ENCODE measurements at places on chromosomes 5 and 9.

GRCh38 chr5:115377468-115378217, 81.2 kb upstream of the CCDC112 start:
- no peak for DNase-seq

GRCh38 chr5:855771-856530, 5.2 kb upstream of the ZDHHC11 start:
- no peak for DNase-seq

GRCh38 chr9:96420468-96421219, 2.5 kb upstream of the ZNF367 start:
- DNase-seq = no peak

GRCh38 chr9:110668570-110669167, at the start of gene MUSK:
Gene MUSK, plus strand, starts transcription at chr9:110668791. Its CDS starts 114 bp downstream, at chr9:110668905.
- no peak for DNase-seq

DNA sequence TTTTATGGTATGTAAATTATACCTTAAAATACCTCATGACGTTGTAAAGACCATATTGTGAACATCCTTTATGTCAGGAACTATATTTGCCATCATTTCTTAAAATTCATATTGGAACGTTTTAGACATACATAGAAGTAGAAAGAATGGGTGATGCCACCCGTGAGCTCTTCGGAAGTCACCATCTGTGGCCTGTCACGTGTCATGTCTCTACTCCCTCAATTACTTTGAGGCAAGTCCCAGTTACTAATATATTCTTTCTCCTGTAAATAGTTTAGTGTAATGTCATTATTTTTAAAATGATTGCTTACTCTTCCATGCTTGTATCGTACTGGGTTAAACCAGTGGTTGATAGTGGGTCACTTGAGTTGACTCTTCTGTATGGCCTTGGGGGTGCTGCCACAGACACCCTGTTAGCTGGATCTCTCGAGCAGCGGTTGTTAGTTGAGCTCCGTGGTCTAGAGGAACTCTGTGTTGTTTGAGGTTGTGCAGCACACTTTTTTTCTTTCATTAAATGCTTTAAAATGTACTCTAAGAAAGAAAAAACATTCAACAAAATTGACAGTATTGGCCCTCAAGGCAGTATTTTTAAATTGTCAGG, 66.2 kb downstream of the TRIO start:
- no peak for DNase-seq

DNA sequence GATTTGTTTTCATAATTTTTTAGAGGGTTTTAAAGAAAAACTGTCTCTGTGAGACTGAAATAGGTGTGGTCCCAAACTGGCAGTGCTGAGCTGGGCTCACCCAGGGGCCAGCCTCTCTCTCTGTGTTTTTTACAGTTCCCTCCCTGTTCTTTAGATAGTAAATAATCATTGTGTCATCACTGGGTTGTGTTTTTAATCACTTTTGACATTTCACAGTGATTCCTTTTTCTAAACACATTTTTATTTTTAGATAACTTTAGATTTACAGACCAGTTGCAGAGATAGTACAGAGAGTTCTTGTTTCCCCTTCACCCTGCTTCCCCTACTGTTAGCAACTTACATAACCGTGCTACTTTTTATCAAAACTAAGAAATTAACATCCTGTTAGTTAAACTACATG, 44.4 kb downstream of the MAP1B start:
- DNase-seq = no peak

GRCh38 chr9:130298662-130299279, 33.2 kb downstream of the HMCN2 start:
- no peak for DNase-seq

GRCh38 chr5:41967401-41967800, 42.3 kb downstream of the FBXO4 start:
- DNase-seq = no peak

DNA sequence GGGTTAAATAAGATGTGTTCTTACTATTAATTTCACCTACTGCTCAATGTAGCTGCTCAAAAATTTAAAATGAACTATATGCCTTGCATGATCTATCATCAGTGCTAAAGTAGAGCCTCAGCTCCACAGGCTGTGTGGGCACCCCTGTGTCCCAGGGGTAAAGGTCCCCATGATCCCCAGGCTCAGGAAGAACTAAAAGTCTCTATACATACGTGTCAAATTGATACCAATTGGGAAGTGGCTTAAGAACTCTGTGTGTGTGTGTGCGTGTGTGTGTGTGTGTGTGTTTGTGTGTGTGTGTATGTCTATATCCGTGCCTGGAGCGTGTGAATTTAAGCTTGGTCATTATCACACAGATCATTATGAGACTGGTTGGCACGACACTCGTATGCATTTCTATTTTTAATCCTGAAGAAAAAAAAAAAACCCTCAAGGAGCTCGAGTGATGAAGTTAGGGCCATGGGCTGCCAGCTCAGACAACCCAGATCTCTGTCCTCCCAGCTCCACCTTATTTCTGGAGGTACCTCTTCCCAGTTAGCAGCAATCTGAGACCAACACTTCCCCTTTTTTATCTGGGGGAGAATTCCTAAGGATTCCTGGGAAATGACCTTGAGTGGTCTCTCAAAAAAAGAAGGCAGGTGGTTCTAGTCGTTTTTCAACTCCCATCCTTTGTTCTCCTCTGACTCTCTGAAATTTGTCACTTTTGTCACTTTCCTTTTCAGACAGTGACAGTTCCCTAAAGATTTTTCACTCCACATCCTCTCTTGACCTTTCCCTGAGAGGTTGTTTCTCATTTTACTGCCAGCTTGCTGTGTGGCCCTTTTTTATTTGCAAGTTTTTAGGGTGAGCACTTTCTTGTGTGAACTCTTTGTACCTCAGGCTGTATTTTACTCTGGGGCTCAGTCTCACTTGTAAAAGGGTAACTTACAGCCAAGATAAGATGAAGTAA, 45.7 kb upstream of the CTXN3 start:
- DNase-seq = no peak

DNA sequence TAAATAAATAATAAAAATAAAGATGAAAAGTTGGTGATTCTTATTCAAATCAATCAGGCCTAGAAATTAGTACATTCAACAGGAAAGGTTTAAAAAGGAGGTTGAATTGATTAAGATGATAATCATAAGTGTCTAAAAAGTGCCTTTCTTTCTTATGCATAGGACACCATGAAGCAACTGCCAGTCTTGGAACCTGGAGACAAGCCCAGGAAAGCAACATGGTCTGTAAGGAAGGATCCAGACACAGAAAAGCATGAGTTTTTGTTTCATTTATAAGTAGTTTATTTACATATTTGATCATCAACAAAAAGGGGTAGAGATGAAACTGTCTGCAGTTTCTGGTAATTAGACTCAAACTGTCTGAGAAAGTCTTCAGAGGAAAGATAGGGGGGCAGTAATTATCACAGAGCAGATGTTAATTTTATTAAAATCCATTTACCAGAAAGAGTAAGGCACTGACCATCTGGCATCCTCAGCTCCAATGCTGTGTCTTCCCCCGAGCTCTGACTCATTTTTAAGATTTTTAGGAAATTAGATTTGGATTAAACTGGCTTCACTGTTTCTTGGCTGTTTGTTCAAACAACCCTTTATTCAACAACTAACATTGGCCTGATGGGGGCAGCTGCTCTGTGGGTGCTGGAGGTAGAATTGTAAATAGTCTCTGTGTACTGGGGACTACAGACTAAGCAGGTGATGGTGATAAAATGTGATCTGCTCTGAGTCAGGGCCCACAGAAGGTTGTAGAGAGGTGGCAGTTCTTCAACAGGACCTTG, 2.7 kb downstream of the RABEPK start:
- no peak for DNase-seq

DNA sequence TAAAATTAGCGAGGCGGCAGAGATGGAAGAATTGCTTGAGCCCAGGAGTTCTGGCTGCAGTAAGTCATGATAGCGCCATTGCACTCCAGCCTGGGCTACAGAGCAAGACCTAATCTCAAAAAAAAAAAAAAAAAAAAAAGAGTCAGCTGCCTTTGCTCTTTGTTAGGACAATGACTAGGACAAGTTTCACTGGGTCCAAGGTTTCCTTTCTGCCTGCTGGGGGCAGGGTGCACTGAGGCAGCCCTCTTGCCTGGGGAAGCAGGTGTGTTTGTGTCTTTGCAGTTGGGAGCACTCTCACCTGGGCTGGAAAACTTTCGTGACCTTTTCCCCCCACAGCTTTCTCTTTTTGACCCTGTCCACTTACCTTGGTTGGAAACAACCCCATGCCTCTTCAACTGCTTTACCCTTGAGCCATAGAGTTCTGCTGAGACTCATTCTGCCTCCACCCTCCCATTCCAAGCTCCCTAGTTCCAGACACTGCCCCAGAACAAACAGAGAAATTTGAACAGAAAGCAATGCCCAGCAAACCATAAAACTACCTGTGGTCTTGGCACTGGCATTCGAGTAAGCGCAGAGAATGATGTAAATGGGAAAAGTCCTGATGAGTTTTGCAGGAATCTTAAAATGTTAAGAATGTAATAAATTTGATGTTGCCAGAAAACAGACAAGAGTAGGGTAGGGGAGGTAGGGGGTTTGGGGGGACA, 17.0 kb upstream of the MYO10 start:
- DNase-seq = no peak

- no peak for DNase-seq
These were observed 40.8 kb upstream of the GNPDA1 start for GRCh38 chr5:142053426-142054151.

DNA sequence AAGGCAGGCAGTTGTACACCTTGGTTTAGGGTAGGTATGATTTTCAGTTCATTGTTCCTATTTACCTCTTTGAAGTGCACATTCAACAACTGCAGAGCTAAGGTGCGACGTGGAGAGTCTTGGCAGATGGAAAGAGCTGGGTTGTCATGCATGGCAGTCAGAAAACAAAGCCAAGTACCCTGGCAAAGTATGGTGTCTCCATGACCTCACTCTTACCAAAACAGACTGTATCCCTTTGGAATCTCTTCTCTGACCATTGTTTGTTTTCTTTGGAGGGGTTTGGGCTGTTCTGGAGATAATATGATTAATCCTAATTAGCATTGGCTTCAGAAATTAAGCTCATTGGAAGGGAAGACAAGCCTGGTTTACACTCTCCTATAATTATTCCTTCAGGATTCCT, 665.7 kb downstream of the DNAH5 start:
- DNase-seq = no peak

DNA sequence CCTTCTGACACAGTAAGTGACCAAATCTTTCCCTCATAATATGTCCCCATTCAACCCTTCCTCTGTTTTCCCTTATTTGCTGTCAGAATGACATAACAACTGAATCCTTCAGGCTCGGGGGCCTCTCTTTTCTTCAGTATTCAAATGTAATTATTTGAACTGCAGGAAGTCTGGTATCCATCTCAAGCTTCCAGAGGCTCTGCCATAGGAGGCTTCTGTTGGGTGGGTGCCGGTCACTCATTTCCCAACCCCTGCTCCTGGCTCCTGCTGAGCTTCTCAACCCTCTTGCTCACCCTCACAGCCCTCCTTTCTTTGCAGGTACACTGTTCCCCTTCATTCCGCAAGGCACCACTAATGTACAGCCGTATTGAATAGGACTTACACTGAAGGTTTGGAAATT, 151.8 kb upstream of the MAP3K1 start:
- DNase-seq = no peak

DNA sequence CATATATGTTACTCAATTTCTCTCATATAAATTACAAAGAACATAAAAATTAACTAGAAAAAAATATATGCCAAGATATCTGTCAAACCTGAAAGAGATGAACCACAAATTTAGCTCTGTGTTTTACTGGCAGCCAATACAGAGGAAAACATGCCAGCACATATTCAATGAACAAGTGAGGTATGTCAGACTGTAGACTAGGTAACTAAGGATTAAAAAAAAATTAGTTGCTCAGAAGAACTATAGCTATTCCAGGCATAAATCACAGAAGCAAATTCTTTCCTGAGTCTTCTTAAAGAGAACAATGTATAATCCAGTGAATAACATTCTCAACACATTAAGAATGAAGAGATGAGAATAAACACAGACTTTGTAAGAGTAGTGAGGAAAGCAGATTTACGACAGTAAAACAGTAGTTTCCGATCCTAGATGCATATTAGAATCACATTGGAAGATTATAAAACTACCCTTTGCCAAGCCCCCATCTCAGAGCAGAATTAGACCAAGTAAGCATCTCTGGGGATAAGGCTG, 20.6 kb upstream of the CAAP1 start:
- no peak for DNase-seq

- no peak for DNase-seq
These were observed 64.9 kb downstream of the C6 start for GRCh38 chr5:41148448-41148847.
